Caki2 (cell line): ENCODE measurements at places on chromosomes 3 and 15. TPM values are rescaled to one million over a fixed set of nuclear protein-coding genes. Genes with fewer than 3 reads are reported as not detected.

Gene NR1I2
- not detected in 2 replicates for total RNA-seq

Gene AGBL1
- not detected in 2 replicates for total RNA-seq

Gene LTK
- total RNA-seq = not detected in 2 replicates

Gene STRIT1
- not detected in 2 replicates for total RNA-seq

Gene HCLS1
- total RNA-seq = not detected in 2 replicates

Gene PLA2G4D
- not detected in 2 replicates for total RNA-seq

Gene CASR
- not detected in 2 replicates for total RNA-seq

Gene GP5
- not detected in 2 replicates for total RNA-seq

Gene DAZL
- total RNA-seq = not detected in 2 replicates

Gene KIF15
- total RNA-seq = 9.8 and 22.5 TPM in 2 replicates

Gene PRSS50
- total RNA-seq = not detected in 2 replicates

Gene PLSCR5
- not detected in 2 replicates for total RNA-seq

Gene GPR15
- not detected in 2 replicates for total RNA-seq

Gene CCNB2
- total RNA-seq = 45.6 and 69.7 TPM in 2 replicates

Gene HCN4
- 0.14 TPM in 1 of 2 replicates, not detected in the other for total RNA-seq

Gene PSMA4
- 336 and 343 TPM in 2 replicates for total RNA-seq

Gene PP2D1
- total RNA-seq = not detected in 2 replicates

Gene OXTR
- total RNA-seq = 0.61 and 1.6 TPM in 2 replicates

Gene CSPG4
- total RNA-seq = 0.03 and 0.20 TPM in 2 replicates

Gene PTX3
- 12.3 and 16.9 TPM in 2 replicates for total RNA-seq

Gene AP4E1
- 6.5 and 7.7 TPM in 2 replicates for total RNA-seq

Gene CHRD
- 0.84 TPM in 1 of 2 replicates, not detected in the other for total RNA-seq

Gene CEP97
- 6.1 and 6.9 TPM in 2 replicates for total RNA-seq

Gene WDR93
- 0.93 and 1.5 TPM in 2 replicates for total RNA-seq

Gene COL6A5
- total RNA-seq = not detected in 2 replicates

Gene KNSTRN
- total RNA-seq = 54.8 and 65.1 TPM in 2 replicates

Gene LDHAL6B
- total RNA-seq = not detected in 2 replicates

Gene CYP11A1
- not detected in 2 replicates for total RNA-seq

Gene POPDC2
- not detected in 2 replicates for total RNA-seq

Gene IL17RD
- 0.81 and 2.6 TPM in 2 replicates for total RNA-seq

Gene FBXO40
- total RNA-seq = not detected in 2 replicates

Gene DCLK3
- total RNA-seq = not detected in 2 replicates
